Kasumi-1 (cell line): ENCODE measurements at places on chromosomes 11 and 22.

GRCh38 chr11:39968071-39968470 is 1491.4 kb downstream of the LRRC4C start:
- no peak for DNase-seq

GRCh38 chr11:10694486-10695239 is 1.1 kb upstream of the IRAG1 start:
- DNase-seq = no peak

DNA sequence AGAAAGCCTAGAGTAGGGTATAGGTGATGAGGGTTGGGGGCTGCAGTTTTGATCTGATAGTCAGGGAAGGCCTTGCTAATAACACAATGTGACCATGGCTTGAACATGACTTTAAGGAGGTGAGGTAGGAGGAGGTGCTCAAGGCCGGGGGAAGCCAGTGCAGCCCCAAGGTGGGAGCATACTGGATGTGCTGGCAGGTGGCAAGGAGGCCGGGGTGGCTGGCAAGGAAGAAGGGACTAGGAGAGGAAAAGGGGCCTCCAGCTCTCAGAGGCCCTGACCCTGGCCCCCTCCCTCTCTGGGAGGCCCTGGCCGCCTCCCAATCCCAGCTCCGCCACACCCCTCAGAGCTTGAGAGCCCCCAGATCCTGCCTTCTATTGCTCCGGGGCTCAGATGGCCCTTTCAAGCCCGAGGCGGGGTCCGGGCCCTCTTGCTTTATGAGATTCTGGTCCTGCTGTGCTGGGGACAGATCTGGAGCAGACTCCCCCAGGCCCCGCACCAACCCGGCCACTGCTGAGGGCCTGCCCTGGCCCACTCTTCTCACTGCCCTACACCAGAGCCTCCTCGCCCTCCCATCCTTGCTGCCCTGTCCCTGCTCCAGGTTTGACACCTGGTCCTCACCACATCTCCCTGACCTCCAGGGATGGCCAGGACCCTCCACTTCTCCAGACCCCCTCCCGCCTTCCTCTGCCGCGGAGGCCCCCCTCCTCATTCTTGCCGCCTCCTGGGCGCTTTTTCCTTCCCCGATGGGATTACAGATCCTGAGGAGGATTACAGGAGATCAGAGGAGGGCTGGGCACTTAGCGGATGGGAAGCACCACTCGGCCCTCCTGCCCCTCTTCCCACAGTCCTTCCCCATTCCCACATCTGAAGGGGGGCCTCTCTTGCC is 1.8 kb downstream of the PITPNM1 start:
- DNase-seq = no peak

DNA sequence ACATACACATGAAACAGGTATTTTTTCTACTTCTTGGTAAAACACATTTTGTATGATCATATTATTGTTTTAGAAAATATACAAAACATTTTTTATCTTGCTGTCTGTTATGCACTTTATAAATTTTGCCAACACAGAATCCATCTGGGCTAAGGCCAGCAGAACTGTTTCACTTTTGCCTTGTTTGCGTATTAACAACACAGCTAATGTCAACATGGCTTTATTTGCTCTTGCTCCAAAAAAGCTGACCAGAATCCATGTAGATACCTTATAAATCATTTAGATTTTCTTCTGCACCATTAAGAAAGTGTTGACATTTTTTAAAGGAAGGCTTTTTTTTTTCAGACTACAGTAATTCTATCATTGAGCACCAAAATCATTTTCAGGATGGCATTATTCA is 58.1 kb upstream of the PGR start:
- no peak for DNase-seq

DNA sequence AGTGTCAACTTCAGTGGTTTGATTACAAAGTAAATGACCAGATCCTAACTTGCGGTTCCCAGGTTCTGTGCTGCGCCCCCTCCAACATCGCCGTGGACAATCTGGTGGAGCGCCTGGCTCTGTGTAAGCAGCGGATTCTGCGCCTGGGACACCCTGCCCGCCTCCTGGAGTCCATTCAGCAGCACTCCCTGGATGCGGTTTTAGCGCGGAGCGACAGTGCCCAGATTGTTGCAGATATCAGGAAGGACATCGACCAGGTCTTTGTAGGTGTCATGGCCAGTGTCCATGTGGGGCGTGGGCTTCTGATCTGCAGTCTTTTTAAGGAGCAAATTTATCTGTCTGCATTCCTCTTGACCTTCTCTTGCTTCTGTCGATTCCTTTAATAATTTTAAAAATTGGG is 11.1 kb downstream of the IGHMBP2 start:
- DNase-seq = no peak

- no peak for DNase-seq
Measured at GRCh38 chr22:46061501-46062231, 84.7 kb upstream of the WNT7B start.

DNA sequence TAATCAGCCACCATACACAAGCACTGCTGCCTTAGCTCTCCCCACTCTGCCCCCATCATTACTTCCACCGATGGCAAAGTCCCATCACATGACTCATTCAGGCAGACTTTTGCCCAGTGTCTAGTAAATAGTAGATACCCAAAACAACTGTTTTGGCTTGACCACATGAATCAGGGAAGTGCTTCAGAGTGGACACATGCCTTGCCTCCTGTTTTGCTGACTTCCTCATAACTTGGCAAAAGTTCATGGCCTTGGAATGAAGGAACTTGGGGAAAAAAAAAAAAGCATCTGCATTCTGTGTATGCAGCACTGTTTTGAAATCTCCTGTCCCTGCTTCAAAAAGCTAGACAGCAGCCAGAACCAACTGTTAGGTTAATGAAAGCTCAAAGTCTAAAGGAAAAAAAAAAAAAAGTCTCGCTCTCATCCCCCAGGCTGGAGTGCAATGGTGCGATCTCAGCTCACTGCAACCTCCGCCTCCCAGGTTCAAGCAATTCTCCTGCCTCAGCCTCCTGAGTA is 335.3 kb downstream of the FAM181B start:
- no peak for DNase-seq

- no peak for DNase-seq
Measured at GRCh38 chr22:37276776-37277175, 5.5 kb upstream of the CYTH4 start.

DNA sequence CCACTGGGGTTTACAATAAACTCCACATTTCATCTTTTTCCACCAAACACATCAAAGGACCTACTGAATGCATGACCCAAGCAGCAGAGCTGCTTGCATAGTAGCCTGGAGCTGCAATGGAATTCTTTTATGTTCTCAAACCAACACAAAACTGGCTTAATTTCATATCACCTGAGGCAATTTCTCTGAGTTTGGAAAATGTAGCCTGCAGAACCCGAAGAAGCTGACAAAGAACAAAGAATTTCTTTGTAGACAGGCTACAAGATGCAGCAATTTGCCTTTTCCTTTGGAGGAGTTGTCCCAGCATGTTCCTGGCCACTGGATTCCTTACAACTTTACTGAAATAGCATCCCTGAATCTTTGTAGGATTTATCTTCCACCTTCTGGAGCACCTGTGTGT is 5.5 kb upstream of the TECTA start:
- no peak for DNase-seq

DNA sequence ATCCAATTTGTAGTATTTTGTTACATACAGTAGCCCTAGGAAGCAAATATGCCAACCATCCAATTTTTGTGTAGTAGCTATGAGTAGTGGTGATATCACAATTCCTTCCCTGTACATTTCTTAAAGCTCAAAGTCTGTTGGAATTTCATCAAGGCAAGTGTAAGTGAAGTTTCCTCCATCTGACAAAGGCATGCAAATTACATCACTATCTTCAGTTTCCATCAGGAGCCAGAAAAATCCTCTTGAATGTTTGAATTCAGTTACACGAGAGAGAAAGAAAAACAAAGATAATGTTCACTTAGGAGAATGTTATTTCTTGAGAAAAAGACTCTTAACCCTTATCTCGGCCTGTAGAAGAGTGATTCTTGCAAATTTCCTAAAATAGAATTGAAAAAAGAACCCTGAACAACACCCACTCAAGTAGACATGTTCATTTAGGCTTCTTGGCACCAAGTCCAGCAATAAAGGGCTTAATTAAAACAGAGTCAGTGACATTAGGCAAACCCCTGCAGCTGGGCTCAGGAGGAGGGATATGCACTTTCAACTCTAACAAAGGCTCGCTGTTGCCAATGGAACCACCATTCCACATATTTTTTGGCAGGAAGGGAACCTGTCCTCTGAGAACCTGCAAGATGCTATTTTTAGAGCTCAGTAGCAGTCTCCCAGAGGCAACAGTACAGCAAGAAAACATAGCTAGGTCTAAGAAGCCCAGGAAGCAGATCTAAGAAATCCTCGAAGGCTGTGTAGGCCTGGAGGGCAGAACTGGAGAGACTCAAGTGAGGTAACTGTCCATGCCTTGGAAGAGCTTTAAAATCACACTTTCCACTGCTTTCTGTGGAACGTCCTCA is 144.6 kb downstream of the CCDC81 start:
- DNase-seq = no peak

GRCh38 chr11:121814962-121815361 is 301.1 kb downstream of the BLID start:
- no peak for DNase-seq
